ENCODE measurements at places on chromosomes 1 and 21.

GRCh38 chr1:46131712-46132528 lies 509 bp downstream of the PIK3R3 start:
- peak; percentile 42 for DNase-seq

DNA sequence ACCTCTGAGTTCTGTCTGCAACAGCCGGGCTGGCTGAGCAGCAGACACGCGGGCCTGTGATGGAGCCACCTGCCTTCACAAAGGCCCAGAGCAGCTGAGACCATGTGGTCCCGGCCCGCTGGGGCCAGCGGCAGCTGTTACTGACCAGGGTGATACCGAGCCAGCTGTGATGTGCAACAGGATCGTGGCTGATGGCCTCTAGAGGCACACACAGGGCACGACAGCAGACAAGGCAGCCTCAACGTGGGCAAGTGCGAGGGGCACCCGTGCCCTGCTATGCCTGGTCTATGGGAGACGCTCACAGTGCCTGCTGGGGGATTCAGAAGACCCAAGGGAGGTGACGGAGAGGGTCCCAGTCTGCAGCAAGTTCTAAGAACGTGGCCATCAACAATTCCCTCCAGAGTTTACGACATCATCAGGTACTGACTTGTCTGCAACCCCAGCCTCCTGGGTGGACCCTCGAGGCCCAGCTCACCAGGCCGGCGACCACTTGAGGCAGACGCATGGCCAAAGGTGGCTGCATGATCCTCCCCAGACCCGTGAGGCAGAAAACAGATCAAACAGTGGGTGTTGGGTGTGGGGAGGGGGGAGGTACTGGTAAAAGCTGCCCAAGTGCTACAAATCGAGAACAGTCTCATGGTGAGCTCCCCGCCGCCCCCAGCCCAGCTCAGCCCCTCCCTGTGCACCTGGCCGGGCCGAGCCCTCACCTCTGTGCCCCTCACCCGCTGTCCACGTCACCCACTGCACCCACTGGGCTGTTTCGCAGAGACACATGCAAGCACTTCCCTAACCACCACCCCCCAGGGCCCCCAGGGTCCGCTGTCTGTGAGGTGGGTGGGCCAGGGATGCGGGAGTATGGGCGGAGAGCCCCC lies 6.0 kb downstream of the POFUT2 start:
- no peak for DNase-seq

- DNase-seq: no peak
These were observed 61.3 kb upstream of the MUTYH start for GRCh38 chr1:45401524-45401923.

- DNase-seq: no peak
These were observed 94.0 kb upstream of the NGF start for GRCh38 chr1:115432061-115432460.

DNA sequence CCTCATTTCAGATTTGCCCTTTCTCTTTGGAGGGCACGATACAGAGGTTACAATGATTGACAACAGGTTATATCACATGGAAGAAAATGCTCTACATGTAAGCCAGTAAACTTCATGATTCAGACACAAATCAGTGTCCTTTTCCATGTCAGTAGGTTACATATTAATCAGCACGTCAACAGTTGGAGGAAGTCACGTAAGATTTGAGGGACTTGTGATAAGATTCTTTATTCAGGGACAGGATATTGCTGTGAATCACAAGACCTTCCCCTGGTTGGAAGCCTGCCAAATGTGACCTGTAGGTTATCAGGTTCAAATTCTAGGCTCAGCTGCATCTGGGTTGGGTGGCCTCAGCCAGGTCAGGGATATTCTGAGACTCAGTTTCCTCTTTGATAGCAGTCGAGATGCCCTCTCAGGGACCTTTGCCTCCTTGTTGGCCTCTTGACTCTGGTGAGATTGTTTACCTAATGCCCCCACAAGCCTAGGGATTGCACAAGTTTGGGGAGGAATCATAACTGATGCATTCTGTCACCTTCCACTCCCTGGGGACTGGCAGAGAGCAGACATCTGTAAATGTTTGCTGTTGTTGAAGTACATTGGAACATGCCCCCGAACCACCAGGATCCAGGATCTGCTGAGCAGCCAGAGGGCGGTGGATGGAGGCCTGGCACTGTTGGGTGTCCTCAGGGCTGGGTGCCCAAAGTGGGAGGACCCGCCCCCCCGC lies 31.9 kb downstream of the SERINC2 start:
- DNase-seq: no peak

All from Kasumi-1 (cell line).